ENCODE measurements at places on chromosomes 4 and X.

DNA sequence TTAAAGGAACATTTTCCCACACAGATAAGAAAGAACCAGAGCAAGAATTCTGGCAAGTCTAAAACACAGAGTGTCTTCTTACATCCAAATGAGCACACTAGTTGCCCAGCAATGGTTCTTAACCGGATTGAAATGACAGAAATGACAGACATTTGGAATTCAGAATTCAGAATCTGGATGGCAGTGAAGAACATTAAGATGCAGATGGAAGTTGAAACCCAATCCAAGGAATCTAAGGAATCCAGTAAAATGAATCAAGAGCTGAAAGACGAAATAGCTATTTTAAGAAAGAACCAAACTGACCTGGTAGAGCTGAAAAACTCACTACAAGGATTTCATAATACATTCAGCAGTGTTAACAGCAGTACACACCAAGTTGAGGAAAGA, 21.5 kb downstream of the ANAPC10 start:
- no peak for DNase-seq

DNA sequence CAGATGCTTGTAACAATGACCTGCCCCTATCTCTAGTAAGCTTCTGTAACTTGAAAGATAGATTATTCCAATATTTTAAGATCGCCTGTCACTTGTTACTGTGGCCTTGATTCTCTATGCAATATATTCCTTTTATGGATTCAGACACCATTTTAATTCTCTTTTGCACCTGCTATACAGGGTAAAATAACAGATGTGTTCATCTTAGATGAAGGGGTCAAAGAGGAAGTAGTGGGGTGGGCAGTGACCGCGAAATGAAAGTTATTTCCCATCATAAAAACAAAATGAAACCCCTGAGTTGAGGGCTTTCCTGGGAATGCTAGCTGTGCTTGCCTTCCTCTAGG, 175.9 kb downstream of the TSPAN5 start:
- no peak for DNase-seq

DNA sequence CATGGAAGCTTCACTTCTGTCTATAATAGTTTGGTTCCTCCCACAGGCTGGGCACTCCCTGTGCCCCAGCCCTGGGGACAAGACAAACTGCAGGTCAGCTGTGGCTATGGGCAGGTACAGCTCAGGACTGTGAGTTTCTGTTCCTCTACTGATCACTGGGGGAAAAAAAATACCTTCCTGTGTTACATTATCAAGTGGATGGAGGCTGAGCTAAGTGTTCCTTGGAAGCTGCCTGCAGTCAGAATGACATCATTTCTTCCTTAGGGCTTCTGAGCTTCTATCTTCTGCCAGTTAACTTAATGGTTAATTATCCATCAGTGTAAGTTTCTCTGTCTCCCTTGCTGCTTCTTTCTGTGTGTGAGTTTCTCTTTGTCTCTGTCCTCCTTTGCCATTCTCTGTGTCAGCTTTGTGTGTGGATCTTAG, 4.6 kb downstream of the RAB33A start:
- no peak for DNase-seq

GRCh38 chrX:153903238-153903980, 1.1 kb upstream of the AVPR2 start:
- DNase-seq: no peak

DNA sequence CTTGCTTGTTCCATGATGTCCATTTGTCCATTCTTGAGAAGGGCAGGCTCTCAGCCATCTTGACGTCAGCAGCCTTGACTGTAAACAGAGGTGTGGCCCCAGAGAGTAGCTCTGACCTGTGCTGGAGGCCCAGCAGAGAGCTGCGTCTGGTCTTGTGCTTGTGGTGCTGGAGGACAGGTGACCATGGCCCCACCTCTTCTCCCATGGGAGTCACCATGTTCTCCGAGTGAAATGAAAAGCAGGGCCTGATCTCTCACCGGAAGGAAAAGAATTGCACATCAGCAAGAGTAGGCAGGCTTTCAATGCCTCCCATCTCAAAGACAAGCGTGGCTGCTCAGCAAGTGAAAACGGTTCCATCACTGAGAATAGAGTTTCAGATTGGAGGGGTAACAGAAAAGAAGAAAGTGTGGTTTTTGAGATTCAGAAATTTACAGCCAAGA, 11.5 kb downstream of the PARM1 start:
- no peak for DNase-seq

DNA sequence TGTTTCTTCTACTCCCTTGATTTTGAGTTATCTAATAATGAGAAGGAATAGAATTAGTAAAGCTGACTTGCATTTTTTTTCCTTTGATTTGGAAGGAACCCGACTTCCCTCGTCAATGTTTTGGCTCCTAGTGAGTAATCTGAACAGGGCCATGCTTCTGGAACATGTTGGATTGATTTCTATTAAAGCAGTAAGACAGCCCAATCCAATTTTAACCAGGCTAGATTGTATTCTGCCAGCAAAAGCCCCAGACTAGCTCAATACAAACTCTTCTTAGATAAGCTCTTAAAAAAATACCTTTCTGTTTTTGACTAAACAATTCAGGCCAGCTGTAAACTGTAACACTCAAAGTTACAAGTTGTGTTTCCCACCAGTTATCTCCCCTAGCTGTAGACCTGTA, 126.2 kb downstream of the IRS4 start:
- DNase-seq: no peak

DNA sequence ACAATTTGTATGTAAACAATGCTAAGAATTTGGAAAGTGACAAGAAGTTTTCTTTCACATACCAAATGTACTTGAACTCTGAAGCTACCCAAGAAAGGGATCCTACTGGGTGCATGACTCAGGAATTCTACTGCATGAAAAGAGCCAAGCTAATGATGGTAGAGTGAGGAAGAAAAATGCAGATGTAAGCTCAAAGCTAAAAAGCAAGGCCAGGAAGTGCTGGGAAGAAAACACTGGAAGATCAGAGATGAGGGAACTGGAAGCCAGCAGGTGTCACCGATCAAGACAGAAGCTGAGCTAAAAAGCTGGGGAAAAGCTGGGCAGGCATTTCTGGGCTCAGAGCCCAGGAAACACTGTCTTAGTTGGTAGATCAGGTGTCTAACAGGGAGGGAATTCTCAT, 449.1 kb downstream of the NKX6-1 start:
- no peak for DNase-seq
